ENCODE measurements at places on chromosomes 5 and 9. TPM values are rescaled to one million over a fixed set of nuclear protein-coding genes. Genes with fewer than 3 reads are reported as not detected.

DMAC1 gene
- polyA plus RNA-seq: 6.9 TPM

SV2C gene
- polyA plus RNA-seq: 0.22 TPM

DND1 gene
- 1.9 TPM for polyA plus RNA-seq

TRIP13 gene
- 6.6 TPM for polyA plus RNA-seq

C5orf52 gene
- polyA plus RNA-seq: not detected

PKN3 gene
- 4.3 TPM for polyA plus RNA-seq

PCAT7 gene
- polyA plus RNA-seq: 0.01 TPM

C8G gene
- 1.8 TPM for polyA plus RNA-seq

EDIL3 gene
- polyA plus RNA-seq: 2.7 TPM

IL5 gene
- polyA plus RNA-seq: not detected

TMEM215 gene
- polyA plus RNA-seq: not detected

NPR3 gene
- 5.7 TPM for polyA plus RNA-seq

SLC28A3 gene
- 4.7 TPM for polyA plus RNA-seq

FOXD4 gene
- polyA plus RNA-seq: 0.37 TPM
